Non-pigmented ciliary epithelial cell (primary cell): ENCODE measurements at places on chromosomes 2 and 18.

- DNase-seq: no peak
These were observed 231.5 kb downstream of the SRBD1 start for GRCh38 chr2:45379399-45380087.

- DNase-seq: no peak
These were observed 118.0 kb upstream of the STPG4 start for GRCh38 chr2:47272905-47273758.

DNA sequence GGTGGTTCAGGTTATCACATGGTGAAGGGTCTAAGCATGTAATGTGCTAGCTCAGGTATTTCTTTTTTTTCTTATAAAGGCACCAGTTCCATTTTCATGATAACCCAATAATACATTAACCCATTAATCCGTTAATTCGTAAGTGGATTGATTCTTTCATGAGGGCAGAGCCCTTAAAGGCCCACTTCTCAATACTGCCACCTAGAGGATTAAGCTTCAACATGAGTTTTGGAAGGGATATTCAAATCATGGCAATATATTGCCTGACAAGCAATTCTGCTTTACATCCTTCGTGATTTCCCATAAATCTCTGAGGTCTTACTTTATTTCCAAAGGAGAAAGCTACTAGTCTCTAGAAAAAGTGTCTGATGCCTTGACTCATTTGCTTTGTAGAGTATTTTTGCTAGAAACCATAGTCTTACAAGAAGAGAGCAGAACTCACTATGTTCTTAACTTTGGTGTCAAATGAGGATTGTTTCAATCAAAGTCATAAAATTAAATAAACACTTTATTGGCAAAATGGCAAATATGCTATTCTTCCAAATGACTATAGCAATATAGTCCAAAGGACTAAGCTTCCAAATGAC is 271.3 kb downstream of the KCNS3 start:
- DNase-seq: no peak

DNA sequence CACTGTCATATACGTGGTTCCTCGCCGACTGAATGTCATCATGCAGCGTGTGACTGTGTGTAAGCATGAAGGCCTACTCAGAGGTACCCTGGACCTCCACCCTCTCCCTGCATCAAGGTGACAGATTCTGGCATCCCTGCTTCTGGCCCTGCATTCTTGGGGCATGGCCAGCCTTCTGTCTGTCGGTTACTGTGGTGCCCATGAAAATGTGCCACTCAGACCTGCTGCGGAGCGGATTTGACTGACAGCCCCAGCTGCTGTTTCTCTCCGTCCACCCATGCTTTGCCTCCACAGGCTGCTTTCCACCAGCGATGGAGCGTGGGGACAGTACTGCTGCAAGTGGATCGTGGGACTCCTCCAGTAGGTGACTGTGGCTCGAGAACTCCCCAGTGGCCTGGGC is 9.6 kb downstream of the TMEM177 start:
- no peak for DNase-seq

GRCh38 chr2:239814116-239814860 is 210.9 kb downstream of the NDUFA10 start:
- DNase-seq: no peak

- no peak for DNase-seq
These were observed 323.5 kb downstream of the CELF4 start for GRCh38 chr18:37242091-37242490.

DNA sequence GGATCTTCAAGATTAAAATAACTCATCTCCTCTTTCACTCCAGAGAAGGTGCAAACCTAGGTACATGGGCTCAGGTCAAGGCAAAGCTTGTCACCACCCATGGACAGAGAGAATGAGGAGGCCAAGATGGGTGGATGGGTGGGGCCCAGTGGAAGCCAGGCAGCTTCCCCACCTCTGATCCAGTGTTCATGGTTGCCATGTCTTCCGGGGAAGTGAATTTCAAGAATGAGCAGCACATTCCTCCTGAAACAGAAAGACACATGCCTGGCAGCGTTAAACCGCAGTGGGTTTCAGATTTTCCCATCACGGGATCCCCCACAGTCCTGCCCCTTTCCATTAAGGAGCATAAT is 301.7 kb downstream of the EIPR1 start:
- no peak for DNase-seq

DNA sequence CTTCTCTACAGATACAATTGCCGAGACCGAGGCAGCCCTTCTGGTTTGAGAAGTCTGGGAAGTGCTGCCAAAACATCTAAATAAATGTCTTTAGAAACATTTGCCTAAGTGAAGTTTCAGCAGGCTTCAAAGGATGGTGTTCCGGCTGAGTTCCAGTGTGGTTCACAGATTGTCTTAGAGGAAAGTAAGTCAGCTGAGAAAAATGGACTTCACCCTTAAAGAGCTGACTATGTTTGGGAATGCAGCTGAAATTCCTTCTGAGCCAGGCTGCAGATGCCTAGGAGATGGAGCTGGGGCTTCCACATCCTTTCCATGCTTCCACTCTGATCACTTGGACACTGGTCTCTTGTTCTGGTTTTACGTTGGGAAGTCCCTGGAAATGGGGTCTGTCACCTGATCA is 83.6 kb downstream of the FHOD3 start:
- DNase-seq: no peak

DNA sequence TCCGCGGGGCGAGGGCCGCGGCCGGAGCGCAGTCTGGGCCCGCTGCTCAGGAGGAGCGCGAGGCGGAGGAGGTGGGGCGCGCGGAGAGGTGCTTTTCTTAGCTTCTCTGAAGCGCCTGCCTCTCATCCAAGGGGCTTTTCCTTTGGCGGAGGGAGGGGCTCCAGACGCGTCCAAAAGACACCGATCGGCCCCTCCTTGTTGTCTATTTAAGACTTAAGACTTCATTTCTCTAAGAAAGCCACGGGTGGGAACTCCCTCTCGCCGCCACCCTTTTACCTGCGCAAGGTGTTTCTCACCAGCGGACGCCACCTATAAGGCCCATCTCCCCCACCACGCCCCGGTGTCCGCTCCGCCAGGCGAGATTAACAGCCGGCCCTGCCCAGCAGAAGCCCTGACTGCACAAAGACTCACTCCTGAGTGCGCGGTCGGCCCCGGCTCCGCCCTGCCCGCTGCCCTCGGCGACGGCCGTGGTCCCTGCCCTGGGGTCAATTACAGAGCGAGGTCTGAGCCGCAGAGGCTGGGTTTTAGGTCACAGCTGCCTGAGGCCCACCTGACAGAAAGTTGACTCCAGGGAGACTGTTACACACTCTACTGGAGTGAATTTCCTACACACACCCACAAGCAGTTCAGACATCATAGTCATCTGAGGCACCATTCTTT is at the start of gene DSC2:
TSS of gene DSC2 (minus strand) at position 397 of the 660 bp plus-strand sequence. CDS start 450 bp downstream, outside the sequence.
- DNase-seq: no peak

DNA sequence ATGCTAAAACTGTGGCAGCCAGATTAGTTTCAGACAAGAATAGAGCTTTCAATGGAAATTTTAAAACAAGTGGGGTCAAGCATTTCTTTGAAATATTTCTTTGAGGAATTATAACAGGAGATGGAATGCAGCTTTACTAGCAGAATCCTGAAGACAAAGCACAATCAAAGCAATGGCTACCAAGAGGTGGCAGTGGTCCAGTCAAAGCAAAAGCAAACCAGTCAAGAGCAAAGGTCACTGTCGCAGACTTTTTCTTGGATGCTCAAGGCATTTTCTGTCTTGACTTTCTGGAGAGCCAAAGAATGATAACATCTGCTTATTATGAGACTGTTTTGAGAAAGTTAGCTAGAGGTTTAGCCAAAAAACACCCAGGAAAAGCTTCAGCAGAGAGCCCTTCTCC is 351.2 kb upstream of the DLGAP1 start:
- DNase-seq: no peak

GRCh38 chr2:8133363-8133762 is 548.5 kb upstream of the ID2 start:
- no peak for DNase-seq

DNA sequence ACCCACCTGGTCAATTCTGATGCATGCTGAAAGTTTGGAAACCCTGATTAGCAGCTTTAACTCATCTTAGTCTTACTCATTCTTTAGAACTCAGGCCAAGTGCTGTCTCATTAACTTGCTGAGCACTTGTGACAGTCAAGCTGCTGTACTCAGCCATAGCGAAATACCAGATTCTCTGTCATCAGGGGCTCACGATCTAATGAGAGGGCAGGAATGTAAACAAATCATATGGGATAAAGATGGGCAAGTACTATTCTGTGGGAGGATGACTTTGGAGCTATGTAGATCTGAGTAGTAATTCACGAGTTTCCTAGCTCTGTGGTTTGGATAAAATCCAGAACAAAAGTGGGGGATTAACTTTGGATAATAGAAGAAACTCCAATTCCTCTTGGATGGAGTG is 376.6 kb downstream of the HRH4 start:
- DNase-seq: peak; percentile 10

- no peak for DNase-seq
These were observed 150.8 kb upstream of the ARHGAP28 start for GRCh38 chr18:6578686-6579085.

GRCh38 chr2:203683421-203683820 is 23.0 kb upstream of the CD28 start:
- DNase-seq: no peak

DNA sequence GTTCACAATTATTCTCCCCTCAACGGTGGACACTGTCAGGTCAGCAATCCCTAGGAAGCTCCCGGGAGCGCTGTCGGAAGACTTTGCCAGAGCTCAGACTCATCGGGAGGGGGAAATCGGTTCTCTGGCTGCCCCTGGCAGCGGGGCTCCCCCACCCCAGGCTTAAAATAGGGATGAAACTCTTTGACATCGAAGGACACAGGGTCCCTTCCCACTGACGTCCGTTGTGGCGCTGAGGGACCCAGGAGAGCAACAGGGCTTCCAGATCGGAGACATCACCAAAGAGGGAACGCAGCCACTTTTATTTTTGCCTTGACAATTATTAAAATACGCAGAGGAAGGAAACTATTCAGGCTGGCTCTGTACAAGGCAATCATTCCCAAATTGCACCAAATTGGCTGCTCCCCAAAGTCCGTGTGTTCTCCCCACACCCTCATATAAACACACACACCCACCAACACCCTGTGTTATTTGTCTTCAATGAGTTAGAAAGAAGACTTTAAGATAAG is 249.0 kb downstream of the CDH20 start:
- no peak for DNase-seq

DNA sequence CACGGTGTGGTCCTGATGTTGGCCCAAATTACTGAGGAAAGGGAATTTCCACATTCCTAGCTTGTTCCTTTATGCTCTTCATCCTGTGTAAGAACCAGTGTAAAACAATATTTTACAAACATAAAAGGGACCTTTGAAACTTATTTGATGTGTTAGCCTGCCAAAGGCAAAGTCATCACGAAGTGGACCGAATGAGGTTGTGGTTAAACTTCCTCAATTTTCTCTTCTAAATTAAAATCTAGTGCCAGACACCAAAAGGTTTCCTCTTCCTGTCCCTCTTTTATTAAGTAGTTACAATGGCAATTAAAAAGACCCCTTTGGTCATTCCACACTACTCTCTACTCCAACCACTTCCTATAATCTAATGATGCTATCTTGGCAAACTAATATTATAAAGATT is 279.8 kb downstream of the AFF3 start:
- DNase-seq: no peak

DNA sequence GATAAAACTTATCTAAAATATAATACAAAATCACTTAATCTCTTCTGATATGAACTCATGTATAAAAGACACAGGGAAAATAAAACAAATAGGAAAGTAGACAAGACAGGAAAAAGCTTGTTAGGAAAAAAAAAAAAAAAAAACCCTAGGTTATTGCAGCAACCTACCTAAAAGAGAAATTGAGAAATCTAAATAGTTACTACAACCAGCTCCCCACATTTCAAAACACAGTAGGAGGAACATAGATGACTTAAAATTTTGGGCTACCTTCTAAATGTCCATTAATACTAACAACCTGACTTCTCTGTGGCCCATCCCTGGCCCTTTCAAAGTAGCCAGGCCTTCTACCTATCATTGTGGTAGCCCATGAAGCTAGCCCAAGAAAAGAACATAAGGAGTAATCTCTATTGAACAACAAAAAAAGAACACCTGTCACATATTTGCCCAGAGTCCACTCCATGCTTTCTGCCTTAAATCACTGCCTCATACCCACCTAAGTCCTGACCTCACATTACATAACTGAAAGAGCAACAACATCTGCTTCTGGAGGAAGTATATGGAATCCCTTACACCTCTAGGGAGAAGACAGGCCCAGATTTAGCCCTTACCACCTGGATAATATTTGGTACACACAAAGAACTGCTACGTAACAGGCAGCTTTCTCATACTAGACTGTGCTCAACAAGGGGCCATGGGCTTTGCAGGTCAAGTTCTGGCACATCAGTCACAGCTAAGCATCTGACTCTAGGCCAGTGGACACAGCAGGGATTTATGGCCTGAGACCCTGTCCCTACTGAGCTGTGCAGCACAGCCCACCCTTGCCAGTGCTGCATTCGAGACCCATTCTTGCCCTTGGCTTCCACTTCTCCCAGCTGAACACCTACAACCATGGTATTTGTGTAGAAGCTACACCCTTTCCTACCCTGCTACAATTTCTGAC is 8.5 kb downstream of the SUCLG1 start:
- no peak for DNase-seq

DNA sequence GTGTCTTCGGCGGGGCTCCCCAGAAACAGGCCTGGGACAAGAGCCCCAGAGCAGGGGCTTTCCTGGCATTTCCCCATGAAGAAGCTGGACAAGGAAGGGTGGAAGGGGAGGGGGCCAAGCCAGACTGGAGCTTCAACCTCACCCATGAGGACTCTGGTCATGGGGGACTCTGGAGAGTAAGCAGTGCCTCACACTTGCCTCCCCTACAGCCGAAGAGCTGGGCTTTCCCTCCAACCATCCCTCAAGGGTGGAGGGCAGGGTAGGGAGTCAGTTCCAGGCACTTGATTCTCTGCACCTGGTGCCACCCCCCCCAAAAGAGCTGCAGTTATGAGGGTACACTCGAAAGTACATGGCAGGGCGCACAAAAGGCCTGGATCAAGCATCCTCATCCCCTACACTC is 246.6 kb downstream of the TFCP2L1 start:
- no peak for DNase-seq

DNA sequence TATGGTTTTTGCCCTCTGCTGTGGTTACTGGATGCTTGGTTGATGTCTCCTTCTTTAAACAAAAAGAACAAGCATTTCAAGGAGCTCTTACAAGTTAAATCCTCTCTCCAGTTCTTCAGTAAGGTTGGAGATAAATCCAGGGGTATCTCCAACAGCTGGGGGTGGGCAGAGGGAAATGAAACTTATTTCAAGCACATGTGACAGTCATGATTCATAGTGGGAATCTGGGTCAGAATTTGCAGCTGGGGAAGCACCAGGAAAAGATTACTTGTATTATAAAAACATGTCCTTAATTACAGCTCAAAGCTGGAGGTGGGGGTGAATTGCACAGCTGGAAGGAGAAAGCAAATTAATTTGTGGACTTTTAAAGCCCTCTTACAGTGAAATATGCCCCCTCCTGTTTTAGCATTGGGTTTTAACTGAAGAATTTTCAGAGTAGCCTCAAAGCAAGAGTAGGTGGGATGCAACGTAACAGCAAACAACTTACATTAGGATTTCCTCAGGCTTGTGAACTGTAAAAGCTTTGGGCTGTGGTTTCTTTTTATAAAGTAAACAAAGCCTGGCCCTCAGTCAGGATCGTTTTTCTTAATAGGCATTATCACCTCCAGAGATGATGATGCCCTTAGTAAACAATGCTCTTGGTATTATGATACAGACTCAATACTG is 596.4 kb downstream of the NYAP2 start:
- DNase-seq: no peak

GRCh38 chr2:116117845-116118244 is 1675.4 kb downstream of the DPP10 start:
- no peak for DNase-seq

- DNase-seq: no peak
These were observed 12.4 kb upstream of the CCDC88A start for GRCh38 chr2:55431982-55432627.
